CD4-positive, alpha-beta T cell treated with Interleukin-17A for 1 hour (primary cell): ENCODE measurements at places on chromosomes 7 and 10.
A peak's percentile ranks its signal among the peaks of the same experiment; 100 is the strongest.

DNA sequence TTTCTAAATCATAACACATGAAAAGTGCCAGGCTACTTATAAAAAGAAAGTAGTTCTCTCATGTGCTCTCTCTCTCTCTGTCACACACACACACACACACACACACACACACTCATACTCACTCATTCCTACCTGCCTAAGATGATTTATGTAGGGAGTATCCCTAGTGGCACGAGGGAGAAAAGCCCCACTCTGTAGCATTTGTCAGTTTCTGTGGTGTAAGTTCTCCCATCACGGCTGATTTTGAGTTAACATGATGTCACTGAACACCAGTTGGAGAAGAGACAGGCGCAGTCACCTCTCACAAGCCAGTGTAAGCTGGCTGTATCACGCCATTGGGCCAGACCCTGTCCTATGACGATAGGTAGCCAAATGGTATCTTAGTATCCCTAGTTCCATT, 395.4 kb downstream of the SFMBT2 start:
- DNase-seq, result no peak

DNA sequence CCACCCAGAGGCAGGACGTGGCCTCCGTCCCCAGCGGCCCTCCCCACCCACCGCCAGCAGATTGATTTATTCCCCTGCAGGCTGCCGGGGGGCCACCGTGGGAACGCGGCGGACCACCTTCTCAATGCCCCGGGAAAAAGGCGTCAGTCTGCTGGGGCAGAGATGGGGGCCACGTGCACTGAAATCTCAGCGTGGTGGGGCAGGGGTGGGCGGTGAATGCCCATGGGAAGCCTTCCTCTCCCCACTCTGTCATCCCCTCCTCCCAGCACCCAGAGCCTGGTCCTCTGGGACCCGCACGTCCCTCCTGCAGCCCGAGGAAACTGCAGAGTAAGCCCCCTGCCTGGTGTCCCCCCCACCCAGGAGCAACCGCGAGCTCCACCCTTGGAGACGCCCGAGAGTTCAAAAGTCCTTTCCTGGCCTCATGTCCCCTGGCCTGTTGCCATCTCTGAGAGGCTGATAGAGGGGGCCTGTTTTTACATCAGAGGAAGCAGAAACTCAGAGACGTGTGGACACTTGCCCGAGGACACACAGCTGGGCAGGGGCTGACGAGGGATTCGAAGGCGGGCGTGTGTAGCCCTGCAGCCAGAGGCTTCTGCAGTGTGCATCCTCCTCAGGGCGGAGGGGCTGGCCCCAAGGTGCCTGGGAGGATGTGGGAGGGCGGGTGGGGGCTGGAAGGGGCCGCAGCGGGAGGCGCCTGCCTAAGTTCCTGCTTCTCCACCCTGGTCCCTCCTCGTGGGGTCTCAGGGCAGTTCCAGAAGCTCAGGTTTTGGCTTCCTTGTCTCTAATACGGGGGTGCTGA, 21.8 kb downstream of the UNCX start:
- DNase-seq, result no peak

DNA sequence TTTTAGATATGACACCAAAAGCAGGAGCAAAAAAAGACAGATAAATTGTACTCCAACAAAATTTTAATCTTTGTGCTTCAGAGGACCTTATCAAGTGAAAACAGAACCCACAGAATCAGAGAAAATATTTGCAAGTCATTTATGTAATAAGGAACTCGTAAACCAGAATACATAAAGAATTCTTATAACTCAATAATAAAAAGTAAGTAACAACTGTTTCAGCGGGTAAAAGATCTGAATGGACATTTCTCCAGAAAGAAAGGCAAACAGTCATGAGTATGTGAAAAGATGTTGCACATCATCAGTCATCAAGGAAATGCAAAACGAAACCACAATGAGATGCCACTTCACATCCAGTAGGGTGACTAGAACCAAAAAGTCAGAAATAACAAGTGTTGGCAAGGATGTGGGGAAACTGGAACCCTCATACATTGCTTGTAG, 167.7 kb upstream of the KCTD7 start:
- DNase-seq, result no peak

DNA sequence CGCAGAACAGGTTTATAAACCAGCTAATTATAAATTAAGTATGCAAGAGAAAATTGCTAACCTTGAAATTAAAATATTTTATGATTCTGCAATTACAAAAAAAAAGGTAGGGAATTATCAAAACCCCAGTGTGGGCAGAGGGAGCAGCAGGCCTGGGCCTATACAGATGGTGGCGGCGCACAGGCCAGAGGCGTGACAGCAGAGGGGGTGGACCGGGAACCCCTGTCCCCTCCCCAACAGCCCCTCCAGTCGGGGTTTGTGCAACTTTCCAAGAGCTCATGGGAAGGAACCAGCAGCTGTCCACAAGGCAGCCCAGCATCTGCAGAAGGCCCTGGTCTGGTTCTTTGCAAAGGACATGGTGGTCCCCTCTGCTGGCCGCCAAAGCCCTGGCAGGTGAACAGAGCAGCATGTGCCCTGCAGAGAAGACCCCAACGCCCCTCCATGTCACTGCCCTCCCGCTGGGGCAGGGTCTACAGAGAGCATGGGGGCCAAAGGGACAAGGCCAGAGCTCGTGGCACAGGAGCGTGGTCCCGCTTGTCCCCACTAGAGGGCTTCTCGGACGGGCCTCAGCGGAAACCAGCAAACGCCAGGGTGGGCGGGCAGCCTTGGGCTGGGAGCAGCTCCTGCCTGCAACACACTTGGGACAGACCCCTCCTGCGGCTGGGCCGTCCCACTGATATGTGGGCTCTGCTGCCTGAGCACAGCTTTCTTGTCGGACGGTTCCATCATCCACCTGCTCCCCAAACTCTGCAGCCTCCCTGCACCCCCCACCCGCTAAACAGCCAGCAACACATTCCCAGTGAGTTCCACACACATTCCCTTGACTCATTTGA, 75.1 kb downstream of the EBF3 start:
- peak; percentile 31 for DNase-seq

DNA sequence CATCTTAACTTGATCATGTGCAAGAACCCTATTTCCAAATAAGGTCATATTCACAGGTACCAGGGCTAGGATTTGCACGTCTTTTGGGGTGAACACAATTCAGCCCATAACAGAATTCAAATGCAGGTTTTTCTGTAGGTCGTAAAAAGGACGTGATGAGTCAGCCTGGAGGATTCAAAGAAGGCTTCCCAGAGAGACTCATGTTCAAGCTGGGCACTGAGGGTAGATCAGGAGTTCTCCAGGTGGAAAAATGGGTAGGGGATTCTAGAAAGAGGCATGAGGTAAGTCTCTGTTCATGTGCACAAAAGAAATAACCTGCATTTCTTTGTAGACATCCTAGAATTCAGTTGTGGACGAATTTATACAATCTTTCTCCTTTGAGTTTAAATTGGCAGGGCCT, 160.4 kb downstream of the RPS24 start:
- DNase-seq, result no peak

DNA sequence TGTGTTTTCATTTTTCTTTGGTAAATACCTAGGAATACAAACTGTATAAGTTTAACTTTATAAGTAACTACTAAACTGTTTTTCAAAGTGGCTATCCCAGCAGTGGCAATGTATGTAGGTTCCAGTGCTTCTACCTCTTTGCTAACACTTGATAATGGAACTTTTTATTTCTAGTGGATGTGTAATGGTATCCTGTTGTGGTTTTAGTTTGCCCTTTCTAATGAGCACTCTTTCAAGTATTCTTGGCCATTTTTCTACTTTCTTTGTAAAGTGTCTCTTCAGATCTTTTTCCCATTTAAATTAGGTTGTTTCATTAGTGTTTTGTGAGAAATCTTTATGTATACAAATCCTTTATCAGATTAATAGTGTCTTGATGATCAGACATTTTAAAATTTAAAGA, 4.6 kb downstream of the KIF20B start:
- DNase-seq, result no peak
